ENCODE measurements at places on chromosomes 3 and 15.

GRCh38 chr15:93070132-93070531, 18.9 kb downstream of the RGMA start:
- no peak for DNase-seq

- DNase-seq: no peak
Measured at GRCh38 chr3:184450547-184450946, 70.7 kb downstream of the CHRD start.

DNA sequence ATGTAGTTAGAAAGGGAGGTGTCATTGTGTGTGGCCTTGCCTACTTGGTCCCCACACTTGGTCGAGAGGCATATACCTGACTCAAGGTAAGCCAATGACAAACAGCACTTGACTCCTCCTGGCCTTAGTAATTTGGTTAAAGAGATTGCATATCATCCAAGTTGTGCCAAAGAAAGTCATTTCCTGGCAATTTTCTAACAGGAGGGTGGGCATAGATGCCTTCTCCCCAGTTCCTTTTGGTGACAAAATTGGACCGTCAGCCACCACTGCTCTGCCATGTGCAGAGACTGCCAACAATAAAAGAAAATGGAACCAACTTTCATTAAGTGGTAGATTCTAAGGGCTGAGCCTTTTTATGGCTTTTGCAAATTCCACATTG, 7.9 kb upstream of the LEKR1 start:
- DNase-seq: no peak

- no peak for DNase-seq
Measured at GRCh38 chr15:31135523-31135922, 34.0 kb upstream of the TRPM1 start.

DNA sequence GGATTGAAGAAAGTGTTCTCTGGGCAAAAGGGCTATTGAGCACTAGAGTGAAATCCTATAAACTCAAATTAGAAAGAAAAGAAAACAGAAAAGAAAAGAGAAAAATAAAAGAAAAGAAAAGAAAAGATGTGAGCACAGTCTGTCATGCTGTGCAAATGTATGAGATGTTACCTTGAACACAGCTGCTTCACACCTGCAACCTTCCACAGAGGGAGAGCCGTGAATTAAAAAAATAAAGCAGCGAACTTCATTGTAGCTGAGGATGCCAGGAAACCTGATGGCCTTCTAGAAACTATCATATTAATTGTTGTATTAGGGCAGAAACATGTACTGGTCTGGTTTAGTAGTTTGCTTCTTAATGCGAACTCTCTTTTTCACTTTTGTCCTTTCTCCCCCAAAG, 88.0 kb upstream of the SATB1 start:
- no peak for DNase-seq

GRCh38 chr3:95883801-95884200, 930.6 kb upstream of the EPHA6 start:
- DNase-seq: no peak

DNA sequence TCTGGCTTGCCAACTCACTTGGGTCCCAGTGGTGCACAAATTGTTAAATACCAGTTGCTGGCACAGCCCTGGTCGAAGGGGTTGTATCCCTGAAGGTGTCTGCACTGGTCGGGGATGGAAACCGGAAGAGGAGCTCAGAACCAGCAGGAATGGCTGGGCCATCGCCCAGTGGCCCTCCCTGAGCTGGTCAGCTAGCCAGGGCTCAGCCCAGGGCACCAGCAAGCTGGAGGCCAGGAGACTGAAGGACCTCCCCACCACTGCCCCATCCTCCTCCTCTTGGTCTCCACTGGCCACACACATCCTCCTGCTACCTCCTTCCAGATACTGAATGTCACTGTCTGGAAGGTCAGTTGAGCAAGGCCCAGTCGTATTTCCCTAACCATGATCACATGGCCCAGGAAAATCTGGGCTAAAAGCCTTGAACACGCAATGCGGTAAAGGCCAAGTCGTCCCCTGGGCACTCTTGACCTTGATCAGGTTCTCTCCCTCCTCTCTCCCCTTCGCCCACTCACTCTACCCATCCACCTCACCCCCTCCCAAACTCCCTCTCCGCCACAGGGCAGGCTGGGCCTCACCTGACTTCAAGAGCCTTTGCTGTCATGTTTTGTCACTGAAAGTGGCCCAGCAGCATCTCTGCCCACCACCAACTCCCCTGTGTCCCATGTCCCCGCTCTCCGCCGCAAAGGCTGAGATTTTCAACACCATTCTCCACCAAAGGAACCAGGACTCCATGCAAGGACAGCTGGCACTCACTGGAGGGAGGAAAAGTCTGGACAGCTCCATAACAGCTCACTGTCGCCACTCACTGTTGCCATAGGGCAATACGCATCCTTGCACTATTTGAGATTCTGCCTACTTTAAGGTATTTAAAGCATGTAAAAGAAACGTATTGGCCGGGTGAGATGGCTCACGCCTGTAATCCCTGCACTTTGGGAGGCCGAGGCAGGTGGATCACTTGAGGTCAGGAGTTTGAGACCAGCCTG, 12.1 kb downstream of the ZDHHC19 start:
- no peak for DNase-seq

DNA sequence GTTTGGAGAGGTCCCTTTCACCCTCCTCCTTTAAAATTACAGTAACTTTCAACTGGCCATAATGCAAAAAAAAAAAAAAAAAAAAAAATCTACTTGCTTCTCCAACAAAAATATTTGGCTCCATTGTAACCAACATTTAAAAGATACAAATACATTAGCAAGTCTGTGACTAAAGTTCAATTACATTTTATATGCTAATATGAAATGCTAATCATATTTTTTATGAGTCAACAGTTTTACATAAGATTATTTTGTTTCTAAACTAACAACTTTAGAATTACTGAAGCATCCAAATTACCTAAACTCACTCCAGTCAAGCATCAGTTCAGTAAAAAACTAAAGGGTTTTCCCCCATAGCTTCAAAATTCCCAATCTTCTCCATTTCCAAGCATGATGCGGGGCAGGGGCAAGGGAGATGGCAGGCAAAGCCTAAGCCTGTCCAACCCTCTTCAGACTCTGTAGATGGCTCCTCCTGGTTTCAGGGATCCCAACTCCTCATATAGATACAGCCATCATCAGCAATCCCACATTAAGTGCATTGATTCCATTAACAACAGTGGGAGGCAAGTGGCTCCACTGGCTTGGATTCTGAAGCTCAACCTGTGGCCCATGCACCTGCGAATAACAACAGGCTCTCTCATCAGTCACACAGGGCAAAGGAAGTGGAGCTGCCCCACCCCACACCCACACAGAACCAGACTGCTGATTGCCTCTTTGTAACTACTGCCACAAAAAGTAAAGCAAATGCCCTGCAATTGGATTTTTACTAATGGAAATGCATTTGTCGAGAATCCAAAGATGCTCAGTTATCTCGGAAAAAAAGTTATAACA, 15.0 kb downstream of the SFMBT1 start:
- peak; percentile 17 for DNase-seq

GRCh38 chr3:133119176-133119575, 81.0 kb downstream of the TMEM108 start:
- DNase-seq: no peak

- DNase-seq: no peak
Measured at GRCh38 chr15:100053474-100054121, 288.2 kb downstream of the ADAMTS17 start.

- DNase-seq: peak; percentile 60
Measured at GRCh38 chr3:195906865-195907683, 1.3 kb downstream of the TNK2 start.

GRCh38 chr15:86300390-86301125, 220.9 kb downstream of the AGBL1 start:
- DNase-seq: no peak

GRCh38 chr3:197958346-197958745, 1.7 kb upstream of the LMLN start:
- DNase-seq: no peak

GRCh38 chr3:126979046-126979628, 3.8 kb upstream of the PLXNA1 start:
- no peak for DNase-seq

DNA sequence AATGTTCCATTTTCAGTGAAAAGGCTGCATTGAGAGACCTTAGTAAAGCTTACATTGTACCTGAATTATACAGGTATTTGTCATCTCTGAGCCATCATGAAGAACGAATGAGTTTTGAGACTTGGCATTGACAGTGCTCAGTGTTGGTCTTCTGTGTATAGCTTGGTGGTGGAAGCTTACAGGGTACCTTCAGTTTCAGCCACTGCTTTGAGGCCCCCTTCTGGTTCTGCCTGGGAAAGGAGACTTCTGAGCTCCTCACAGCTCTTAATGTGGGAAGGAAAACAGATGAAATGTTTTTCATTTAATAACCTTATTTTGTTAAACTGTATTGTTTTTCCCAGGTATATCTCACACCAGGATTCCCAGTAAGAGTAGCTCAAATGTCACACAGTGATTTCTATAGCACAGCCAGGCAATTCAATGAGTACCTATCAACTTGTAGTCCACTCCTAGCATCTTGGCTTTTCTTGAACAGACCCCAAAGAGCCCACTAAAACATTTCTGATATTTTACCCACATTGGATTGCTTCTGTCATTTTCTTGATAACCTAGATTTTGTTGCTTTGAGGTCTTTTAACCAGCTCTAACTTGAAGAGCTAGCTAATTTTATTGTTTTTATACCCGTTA, 5.6 kb downstream of the SERPINI1 start:
- DNase-seq: no peak

DNA sequence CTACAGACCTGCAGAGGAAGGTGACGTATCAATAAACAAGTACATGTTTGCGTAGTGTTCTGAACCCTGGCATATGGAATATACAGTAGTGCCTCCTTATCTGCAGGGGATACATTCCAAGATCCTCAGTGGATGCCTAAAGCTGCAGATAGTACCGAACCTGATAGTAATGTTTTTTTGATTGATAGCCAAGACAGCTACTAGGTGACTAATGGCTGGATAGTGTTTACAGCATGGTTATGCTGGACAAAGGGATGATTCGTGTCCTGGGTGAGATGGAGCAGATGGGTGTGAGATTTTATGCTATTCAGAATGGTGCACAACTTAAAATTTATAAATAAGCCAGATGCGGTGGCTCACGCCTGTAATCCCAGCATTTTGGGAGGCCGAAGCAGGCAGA, 55.8 kb upstream of the IGF2BP2 start:
- DNase-seq: no peak

- DNase-seq: no peak
Measured at GRCh38 chr3:133096900-133097613, 58.9 kb downstream of the TMEM108 start.

GRCh38 chr3:45981346-45982074, 14.1 kb downstream of the FYCO1 start:
- no peak for DNase-seq

DNA sequence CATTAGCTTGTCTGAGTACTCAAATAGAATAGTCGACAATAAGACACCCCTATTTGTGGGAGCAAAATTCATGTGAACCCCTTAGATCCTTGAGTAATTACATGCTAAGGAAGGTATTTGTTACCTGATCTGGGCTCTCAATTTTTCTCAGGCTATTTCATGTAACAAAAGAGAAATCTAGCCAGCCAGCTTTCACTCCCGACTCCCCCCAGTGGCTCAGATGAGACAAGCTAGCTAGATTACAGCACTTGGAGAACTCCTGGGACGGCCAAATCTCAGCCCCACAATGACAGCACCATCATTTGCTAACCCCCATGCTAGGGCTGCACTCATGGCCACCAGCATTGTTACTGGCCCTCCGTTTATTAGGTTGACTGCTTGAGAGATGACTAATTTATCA, 41.3 kb downstream of the GLDN start:
- no peak for DNase-seq

DNA sequence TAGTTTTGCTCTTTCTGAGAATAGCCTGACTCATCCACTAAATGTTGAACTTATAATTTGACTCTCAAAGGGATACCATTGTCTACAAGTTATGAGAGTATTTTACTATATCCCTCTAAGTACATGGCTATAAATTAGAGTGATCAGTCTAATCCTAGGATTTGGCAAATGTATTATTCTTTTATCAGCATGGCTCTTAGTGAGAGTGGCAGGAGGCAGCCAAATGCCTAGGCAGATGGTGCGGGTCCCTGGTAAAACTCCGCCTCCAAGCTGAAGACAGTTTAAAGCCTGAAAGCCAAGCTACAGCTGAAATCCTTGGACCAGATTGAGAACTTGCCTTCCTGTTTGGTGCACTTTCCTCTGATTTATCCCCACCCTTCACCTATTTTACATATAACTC, 631.8 kb downstream of the SQOR start:
- no peak for DNase-seq

- no peak for DNase-seq
Measured at GRCh38 chr15:94397337-94397736, 166.0 kb downstream of the MCTP2 start.

GRCh38 chr3:119276680-119277079, 17.5 kb upstream of the ARHGAP31 start:
- no peak for DNase-seq

DNA sequence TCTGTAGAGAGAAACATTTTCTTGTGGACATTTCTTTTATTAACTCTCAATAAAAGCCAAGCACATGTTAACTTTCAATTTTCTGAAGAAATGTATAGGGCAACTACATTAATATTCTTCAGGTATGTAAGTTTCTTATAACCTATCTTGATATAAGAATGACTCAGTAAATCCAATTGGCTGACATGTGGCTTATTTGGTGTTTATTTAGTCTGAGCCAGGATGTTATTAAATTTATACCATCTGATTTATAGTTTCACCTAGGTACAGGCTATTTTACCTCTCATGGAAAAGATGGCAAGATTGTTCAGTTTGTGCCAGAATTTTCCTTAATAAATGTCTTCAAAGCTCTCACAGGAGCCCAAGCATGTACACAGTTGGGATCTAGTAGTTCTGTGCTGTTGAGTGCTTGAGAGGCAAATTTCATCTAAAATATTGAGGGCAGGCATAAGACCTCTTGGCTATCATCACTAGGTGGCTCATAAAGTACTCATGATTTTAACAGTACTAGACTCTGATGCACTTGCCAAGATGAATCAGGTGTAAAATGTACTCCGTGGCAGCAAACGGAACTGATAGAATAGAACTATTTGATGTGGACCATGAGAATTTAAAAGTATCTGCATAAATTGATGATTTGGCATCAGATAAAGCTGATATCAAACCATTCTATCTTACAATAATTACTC, 631.9 kb downstream of the RBMS3 start:
- no peak for DNase-seq

DNA sequence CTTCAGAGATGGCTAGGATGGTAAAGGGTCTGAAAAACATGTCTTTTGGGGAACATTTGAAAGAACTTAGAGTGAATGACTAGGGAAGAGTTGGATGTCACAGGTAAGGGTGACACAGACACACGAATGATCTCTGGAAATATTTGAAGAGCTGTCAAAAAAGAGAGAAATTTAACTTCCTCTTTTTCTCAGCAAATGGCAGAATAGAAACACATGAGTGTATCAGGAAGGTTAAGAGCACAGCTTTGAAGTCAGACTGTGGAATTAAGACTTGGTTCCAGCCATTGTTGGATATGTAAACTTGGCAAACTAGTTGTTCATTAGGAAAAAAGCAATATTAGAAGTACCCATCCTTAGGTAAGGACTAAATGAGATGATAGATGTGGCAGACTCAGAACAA, 117.7 kb downstream of the IMPG2 start:
- no peak for DNase-seq

- no peak for DNase-seq
Measured at GRCh38 chr3:27224197-27224596, 145.0 kb downstream of the NEK10 start.

GRCh38 chr3:152738656-152739055, 96.3 kb upstream of the P2RY1 start:
- DNase-seq: no peak

Measured in activated T-helper 1 cell treated with anti-CD3 and anti-CD28 coated beads, Interleukin-2, amount 50 U/mL, for 16 hours (primary cell).